Stimulated activated CD8-positive, alpha-beta memory T cell treated with anti-CD3 and anti-CD28 coated beads, Interleukin-4, amount 100 ng/mL, for 1 hour (primary cell): ENCODE measurements at places on chromosomes 1 and 21.

DNA sequence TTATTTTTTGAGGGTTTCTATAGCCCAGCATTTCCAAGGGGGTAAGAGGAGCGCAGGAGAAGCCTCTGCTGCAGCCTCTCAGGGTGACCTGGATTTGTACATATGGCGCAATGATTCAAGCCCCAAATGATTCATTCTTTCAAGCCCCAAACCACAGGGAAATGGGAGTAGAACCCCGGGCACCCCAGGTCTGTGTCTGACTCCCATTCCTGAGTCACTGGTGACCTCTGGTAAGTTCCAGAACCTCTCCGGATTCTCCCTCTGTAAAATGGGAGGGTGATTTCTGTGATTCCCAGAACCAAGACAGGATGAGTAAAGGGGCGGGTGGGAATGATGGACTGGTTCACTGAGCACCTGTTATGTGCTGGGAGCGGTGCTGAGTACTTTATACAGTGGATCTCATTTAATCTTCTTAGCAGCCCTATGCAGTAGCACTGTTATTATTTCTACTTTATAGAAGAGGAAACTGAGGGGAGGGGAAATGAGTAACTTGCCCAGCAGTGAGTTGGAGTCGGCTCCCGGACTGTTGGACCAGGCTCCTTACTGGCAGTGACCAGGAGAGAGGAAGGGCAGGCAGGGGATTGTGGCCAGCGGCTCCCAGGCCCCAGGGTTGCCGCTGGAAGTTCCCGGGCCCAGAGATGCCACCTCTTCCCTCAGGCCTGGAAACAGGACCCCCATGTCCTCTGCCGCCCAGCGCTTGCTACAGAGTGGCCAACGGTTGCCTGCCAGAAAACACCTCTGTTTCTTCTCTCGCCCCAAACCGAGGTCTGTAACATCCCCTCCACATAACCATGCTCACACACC is 20.3 kb upstream of the SLC26A9 start:
- DNase-seq: no peak

DNA sequence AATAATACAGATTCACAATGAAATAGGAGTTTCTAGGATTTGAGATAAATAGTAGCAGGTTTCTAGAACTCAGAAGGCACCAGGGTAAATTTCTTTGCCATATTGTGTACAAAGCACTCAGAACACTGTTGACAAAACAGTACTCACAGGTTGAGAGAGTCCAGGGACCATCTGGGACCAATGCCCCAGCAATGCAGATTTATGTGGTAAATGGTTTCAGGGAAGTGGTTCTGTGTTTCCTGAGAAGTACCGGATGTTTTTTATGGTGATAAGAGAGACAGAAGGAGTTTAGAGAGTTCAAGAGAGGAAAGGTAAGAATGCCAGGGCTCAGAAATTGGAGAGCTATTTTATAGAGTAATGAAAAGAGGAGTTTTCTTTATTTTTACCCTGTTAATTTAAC is 29.6 kb upstream of the DIPK1A start:
- DNase-seq: no peak

DNA sequence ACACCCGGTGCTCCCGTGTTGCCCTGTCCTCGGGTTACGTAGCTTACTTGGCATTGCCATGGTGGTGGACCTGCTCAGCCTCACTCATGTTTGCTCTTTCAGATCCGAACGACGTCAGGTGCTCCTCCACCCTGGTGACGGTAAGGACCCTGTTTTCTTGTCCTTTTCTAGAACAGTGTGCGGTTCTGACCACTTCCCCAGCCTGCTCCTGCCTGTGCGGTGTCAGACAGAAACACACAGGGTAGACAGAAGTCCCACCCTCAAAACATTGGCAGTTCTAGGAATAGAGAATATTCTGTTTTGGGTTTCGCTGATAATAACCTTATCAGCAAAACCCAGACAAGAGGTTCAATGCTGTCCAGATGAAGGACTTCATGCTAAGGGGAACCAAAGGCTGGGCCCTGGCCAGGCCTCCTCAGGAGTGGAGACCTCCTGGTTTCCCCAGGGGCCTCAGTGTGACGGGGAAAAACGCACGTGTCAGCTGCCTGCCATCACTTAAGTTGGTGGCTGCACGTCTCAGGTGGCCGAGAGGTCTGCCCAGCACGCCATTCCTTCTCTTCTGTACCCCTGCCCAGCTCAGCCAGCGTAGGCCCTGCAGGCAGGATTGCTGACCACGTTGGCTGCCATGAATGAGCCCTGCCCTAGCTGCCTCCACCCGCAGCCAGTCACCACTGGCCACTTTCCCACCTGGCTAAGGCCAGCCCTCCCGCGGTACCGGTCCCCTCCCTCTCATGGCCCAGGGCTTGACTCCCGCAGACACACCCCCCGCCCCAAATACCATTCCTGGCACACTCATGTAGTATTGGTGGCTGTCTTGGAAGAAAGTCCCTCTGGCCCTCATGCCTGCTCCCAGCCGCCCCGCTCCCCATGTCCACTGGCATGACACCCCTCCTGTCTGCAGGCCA is 33.6 kb downstream of the SLC37A1 start:
- no peak for DNase-seq

DNA sequence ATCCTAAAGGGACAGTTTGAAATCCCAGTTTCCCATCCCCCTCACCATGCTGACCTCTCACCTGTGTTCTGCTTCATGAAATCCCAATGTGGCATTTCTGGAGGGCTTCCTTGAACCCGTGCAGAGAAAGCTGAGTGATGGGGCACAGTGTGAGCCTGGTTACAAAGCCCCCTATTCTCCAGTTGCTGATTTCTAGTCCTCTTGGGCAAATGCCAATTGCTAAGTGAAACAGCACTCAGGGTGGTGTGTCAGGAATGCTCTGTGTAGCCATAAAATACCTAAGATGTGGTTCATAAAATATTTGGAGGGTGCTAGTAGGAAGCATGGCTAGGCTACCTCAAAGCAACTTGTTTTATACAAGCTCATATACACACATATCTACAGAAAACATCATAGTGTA is 32.0 kb downstream of the SUSD4 start:
- no peak for DNase-seq

DNA sequence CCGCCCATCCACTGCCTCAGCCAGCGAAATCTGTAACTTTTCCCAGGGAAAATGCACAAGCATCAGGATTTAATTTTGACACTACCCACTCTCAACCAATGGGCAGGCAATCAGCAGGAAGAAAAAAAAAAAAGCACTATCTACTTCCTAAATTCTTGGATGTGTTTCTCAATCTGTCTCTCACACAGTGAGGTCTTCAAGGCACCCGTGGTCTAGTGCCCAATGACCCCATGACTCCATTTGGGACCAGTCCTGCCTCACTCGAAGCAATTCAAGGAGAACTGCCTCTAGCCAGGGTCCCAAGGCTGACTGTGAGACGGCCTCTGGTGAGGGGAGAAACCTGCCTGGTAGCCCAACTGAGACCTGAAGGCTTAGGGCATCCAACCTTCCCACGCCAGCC is 35.9 kb downstream of the CSF1 start:
- DNase-seq: no peak

DNA sequence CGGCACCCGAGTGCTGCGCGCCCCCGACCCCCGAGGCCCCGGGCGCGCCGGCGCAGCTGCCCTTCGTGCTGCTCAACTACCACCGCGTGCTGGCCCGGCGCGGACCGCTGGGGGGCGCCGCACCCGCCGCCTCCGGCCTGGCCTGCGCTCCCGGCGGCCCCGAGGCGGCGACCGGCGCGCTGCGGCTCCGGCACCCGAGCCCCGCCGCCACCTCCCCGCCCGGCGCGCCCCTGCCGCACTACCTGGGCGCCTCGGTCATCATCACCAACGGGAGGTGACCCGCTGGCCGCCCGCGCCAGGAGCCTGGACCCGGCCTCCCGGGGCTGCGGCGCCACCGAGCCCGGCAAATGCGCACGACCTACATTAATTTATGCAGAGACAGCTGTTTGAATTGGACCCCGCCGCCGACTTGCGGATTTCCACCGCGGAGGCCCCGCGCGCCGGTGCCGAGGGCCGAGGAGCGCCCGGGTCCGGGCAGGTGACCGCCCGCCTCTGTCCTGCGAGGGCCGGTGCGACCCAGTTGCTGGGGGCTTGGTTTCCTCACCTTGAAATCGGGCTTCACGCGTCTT is 49.0 kb downstream of the SIM2 start:
- no peak for DNase-seq

- DNase-seq: no peak
Observed at GRCh38 chr1:115873184-115873583, 32.3 kb upstream of the NHLH2 start.

GRCh38 chr1:98963064-98963758 is 41.5 kb downstream of the PLPPR5 start:
- DNase-seq: no peak

DNA sequence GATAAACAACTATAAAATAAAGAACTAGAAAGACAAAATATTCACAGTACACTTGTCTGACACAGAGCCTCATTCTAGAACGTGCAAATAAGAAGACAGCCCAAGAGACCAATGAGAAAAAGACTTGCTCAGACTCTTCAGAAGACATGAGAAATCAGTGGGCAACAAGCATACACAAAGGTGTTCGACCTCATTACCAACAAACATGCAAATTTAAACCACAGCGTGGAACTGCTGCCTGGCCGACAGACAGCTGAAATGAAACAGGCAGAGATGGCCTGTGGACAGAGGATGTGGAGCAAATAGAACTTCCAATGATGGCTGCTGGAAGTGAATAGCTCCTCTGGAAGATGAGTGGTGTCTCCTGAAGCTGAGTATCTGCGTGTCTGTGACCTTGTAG is 22.4 kb upstream of the COL6A1 start:
- DNase-seq: no peak

- no peak for DNase-seq
Observed at GRCh38 chr1:15410884-15411245, 1.2 kb downstream of the EFHD2 start.
